Liver (tissue), 10 donors: ENCODE measurements at places on chromosomes 16 and 17.
A peak's percentile ranks its signal among the peaks of the same experiment; 100 is the strongest.

GRCh38 chr16:21103941-21104860 lies 46.4 kb downstream of the DNAH3 start:
- no peak for DNase-seq

DNA sequence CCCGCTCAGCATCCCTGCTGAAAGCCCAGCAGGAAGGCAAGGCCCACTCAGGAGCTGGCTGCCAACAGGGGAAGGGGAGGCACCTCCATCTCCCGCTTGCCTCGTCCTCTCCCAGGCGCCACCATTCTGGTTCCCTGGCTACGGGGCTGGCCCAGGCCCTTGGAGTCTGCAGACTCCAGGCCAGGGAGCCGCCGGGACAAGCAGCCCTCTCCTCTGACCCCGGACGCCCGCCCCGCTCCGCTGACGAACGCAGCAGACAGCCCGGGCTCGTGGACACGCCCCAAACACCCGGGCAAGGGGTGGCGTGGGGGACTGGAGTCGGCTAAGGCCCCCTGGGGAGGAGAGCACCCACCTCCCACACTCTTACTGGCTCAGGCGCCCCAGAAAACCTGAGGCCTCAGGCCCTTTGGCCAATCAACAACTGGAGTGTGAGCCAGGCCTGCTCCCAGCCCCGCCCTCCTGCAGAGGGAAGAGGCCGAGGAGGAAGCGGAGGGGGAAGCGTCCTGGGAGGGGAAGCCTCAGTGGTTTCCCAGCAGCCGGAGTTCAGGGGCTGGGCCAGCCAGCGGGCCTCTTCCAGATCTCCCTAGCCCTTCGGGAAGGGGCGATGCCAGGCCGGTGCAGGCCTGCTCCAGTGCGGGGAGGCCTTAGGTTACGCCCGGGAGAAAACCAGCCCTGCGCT lies 4.2 kb downstream of the MNT start:
- DNase-seq, result peak; percentile 79

DNA sequence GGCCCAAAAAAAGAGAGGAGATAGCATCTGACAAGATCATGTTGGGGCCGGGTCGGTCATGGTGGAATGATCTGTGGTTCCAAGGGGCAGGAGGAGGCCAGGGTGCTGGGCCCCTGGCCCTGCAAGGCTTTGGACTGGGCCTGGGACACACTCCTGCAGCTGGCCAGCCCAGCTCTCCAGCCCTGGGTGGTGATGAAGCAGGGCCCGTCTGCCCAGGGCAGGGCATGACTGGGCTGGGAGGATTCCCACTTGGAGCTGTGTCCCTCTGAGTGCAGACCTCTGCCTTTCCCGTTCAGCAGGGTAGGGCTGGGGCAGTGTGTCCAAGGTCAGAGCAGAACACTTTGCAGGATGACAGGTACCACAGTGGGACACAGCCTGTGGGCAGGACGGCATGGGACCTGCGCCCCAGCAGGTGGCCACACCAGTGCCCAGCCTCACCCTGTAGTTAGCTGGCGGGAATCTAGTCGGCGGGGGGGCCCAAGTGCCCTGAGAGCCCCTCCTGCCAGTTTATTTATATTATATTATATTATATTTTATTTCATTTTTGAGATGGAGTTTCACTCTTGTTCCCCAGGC lies 27.6 kb upstream of the MYO15B start:
- DNase-seq, result peak; percentile 32

DNA sequence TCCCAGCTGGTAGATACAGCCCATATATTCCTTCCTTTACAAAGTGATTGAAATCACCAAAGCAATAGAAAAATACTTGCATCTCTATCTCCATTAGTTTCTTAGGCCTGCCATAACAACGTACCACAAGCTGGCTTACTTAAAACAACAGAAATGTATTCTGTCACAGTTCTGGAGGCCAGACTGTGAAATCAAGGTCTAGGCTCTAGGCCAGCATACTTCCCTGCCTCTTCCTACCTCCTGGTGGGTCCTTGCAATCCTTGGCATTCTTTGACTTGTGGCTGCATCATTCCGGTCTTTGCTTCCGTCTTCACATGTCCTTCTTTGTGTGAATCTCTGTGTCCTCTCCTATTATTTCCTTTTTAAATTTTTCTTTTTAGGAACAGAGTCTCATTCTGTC lies 62.5 kb downstream of the ERCC4 start:
- DNase-seq, result no peak

- peak; percentile 72 for DNase-seq
Measured at GRCh38 chr17:47324224-47325020, 667 bp downstream of the EFCAB13 start.

GRCh38 chr16:69888005-69888590 lies 63.0 kb upstream of the CLEC18A start:
- DNase-seq, result no peak

GRCh38 chr16:50195276-50195675 lies 42.2 kb downstream of the TENT4B start:
- no peak for DNase-seq

DNA sequence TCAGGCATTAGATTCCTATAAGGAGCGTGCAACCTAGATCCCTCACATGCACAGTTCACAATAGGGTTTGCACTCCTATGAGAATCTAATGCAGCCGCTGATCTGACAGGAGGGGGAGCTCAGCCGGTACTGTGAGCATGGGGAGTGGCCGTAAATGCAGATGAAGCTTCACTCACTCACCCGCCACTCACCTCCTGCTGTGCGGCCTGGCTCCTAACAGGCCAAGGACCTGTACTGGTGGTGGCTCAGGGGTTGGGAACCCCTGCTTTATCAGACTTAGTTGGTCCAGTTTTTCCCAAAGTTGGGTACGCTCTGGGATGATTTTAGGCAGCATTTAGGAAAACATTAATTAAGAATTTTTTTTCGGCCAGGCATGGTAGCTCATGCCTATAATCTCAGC lies 103.8 kb downstream of the MARF1 start:
- no peak for DNase-seq

DNA sequence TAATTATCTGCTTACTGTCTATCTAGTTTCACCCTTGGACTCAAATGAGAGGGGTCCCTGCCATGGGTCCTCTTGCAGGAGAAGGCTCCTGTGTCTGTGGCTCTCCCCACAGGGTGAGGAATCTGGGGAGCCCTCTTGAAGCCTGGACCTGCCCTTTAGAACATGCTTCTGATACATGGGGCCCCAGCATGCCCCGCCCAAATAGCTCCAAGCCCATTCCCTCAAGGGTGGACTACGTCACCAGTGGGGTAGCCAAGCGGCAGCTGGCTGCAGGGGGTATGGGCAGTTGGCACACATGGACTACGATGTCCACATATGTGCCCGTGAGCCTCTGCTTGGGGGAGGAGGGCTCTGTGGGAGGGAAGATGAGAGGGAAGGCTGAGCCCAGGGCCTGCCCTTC lies 39.3 kb downstream of the ARHGAP27 start:
- DNase-seq, result no peak

GRCh38 chr16:54240271-54241129 lies 46.1 kb downstream of the IRX3 start:
- DNase-seq, result no peak

DNA sequence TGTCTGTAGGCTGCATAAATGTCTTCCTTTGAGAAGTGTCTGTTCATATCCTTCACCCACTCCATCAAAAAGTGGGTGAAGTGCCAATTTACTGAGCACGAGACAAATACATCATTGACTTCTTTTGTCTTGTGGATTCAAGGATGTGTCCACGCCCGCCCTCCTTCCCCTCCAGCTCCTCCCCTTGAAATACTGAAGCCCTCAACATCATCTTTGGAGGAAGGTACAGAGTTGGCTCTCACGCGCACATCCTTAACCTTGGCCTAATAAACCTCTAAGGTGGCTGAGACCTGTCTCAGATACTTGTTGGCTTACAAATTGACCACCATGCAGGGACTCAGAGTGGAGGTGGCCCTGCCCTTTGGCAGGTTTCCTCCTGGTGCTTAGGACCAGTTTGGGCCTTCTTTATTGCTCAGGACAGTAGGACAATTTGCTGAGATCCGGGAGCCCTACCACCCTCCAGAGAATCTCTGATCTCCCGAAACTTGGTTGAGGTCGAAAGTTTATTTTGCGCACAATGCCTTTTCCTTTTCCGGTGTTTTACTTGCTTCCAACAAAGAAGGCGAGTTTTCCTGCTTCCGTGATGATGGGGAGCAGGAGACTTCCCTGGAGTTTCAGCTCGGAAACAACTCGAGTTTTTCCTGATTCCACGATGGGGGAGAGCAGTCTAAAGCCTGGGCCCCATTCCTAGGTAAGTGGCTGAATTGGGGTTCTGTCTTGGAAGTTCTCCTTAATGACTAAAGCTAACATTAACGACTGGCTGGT lies 14.1 kb upstream of the CDK10 start:
- no peak for DNase-seq

GRCh38 chr17:66889480-66890230 lies 54.7 kb downstream of the CACNG5 start:
- no peak for DNase-seq

GRCh38 chr17:79983456-79983855 lies 52.2 kb downstream of the TBC1D16 start:
- DNase-seq, result no peak

GRCh38 chr16:88894681-88895300 lies 28.3 kb upstream of the PABPN1L start:
- DNase-seq, result no peak

DNA sequence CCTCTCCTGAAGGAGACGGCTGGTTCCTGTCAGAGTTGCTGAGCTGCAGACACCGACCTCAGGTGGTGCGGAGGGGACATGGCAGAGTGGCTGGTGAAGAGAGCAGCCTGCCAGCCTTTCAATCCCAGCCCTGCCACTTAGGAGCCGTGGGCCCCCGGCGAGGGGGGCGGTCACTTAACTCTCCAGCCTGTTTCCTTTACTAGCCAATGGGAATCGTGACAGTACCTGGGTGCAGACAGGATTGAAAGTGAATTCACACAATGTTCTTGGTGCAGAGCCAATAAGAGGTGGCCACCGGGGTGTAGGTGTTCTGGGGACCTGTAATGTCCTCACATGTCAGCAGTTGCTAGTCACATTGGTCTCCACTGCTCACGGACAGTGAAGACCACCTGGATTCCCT lies 13.5 kb downstream of the ACE start:
- no peak for DNase-seq

- DNase-seq, result no peak
Measured at GRCh38 chr17:40995116-40995515, 1.2 kb upstream of the KRTAP3-3 start.

GRCh38 chr17:82297280-82297713 lies 20.1 kb downstream of the CD7 start:
- no peak for DNase-seq

GRCh38 chr17:67531291-67531690 lies 154.2 kb downstream of the PITPNC1 start:
- no peak for DNase-seq

DNA sequence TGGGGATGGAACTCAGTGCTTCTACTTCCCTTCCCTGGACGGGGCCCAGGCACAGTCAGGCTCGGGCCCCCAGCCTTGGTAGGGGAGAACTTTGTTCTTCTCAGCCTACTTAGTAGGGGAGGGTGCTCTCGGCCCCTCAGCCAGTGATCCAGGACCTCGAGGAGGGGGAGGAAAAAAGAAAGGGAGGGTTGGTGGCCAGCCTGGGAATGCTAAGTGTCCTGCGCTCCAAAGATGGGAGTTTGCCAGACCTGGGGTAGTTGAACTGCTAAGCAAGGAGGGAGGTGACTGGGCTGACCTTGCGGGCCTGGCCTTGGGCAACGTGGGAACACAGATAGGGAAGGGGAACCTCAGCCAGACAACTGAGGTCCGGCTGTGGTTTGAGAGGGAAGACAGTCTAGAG lies 12.2 kb downstream of the ADGRG1 start:
- no peak for DNase-seq

GRCh38 chr16:79561729-79562128 lies 38.8 kb downstream of the MAF start:
- DNase-seq, result no peak

GRCh38 chr16:65106757-65107156 lies 15.1 kb downstream of the CDH11 start:
- DNase-seq, result no peak

DNA sequence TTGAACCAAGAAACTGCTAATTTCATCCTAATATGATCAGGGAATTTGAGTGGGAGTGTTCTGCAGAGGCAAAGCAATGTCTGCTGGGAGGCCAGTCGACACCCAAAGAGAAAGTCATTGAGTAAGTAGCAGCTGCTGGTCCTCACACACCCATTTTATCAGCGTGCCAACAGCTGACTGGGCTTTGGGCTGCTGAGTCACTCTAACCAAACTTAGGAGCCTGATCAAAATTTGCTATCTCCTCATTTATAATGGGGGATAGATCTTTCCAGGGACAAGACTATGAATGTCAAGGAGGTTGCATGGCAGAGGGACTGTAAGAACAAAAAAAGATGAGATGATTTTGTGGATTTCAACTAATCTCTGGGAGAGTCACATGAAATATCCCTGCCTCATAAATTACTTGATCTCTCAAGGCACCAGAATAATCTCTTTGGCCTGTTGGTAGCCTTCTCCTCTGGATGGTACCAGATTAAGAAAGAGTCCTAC lies 32.9 kb downstream of the CPSF4L start:
- peak; percentile 74 for DNase-seq

- DNase-seq, result no peak
Measured at GRCh38 chr17:58312829-58313228, 15.8 kb downstream of the TSPOAP1 start.

GRCh38 chr17:59762049-59762823 lies 54.8 kb downstream of the VMP1 start:
- no peak for DNase-seq

DNA sequence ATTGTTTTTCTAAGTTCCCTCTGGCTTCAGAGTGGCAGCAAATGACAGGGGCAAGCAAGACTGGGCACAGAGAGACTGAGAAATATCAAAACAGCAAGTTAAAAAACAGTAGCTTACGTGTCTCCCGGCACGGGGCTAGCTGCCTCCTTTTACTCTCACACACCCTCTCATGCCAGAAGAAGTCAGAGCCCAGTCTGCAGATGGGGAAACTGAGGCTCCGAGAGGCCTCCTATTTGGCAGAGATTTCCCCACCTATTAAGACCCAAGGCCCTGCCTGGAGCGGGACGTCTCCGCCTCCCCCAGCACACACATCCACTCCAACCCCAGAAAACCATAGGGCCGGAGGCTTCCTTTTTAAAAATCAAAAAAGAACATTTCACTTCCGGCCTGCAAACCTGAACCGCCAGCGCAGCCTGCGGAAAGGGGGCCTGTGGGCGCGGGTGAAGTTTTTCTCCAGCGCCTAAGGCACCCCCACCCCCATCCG lies 832 bp downstream of the CARHSP1 start:
- no peak for DNase-seq

- no peak for DNase-seq
Measured at GRCh38 chr16:3467182-3467581, 23.7 kb downstream of the NAA60 start.
